ENCODE measurements at places on chromosomes 2 and 18. TPM values are rescaled to one million over a fixed set of nuclear protein-coding genes. Genes with fewer than 3 reads are reported as not detected.

SLC23A3 gene
- total RNA-seq: 2.4 TPM

CTIF gene
- 43.4 TPM for total RNA-seq

TRAF3IP1 gene
- 9.9 TPM for total RNA-seq

PCARE gene
- not detected for total RNA-seq

FBXO15 gene
- total RNA-seq: 1.1 TPM

NR4A2 gene
- total RNA-seq: 0.09 TPM

VPS4B gene
- 43.5 TPM for total RNA-seq

CCBE1 gene
- 21.7 TPM for total RNA-seq

DES gene
- total RNA-seq: 3.7 TPM

PDE11A gene
- under 0.01 TPM for total RNA-seq

ABCB11 gene
- not detected for total RNA-seq

PROM2 gene
- 0.28 TPM for total RNA-seq

GAREM1 gene
- total RNA-seq: 4.1 TPM

SLC11A1 gene
- total RNA-seq: 0.14 TPM

PAX8 gene
- total RNA-seq: 0.14 TPM

CTDSP1 gene
- 56.1 TPM for total RNA-seq

SCG2 gene
- total RNA-seq: 3.3 TPM

COL4A3 gene
- total RNA-seq: 0.18 TPM

ALK gene
- under 0.01 TPM for total RNA-seq

PKDCC gene
- total RNA-seq: 68.1 TPM

ABCG8 gene
- total RNA-seq: not detected

NAT8 gene
- total RNA-seq: not detected

PID1 gene
- total RNA-seq: 28.3 TPM

FAM110C gene
- not detected for total RNA-seq

BIRC6 gene
- 154 TPM for total RNA-seq

SERPINB4 gene
- 0.14 TPM for total RNA-seq

DLX1 gene
- total RNA-seq: not detected

GFPT1 gene
- total RNA-seq: 63.1 TPM

NPAS2 gene
- 4.8 TPM for total RNA-seq

LRP1B gene
- total RNA-seq: under 0.01 TPM

Data from smooth muscle cell of bladder (primary cell).